ENCODE measurements at places on chromosomes 3 and 15. TPM values are rescaled to one million over a fixed set of nuclear protein-coding genes. Genes with fewer than 3 reads are reported as not detected.

The SGO1 gene
- 4.3 TPM for total RNA-seq

The NOP10 gene
- 397 TPM for total RNA-seq

The NUP210 gene
- 2.2 TPM for total RNA-seq

The RAD51 gene
- total RNA-seq = 4.7 TPM

The DALRD3 gene
- total RNA-seq = 35.2 TPM

The DUSP7 gene
- total RNA-seq = 20.2 TPM

The ALPK3 gene
- total RNA-seq = 68.4 TPM

The MST1R gene
- 0.18 TPM for total RNA-seq

The SPINK8 gene
- not detected for total RNA-seq

The REC114 gene
- not detected for total RNA-seq

The GOLGA6L10 gene
- total RNA-seq = 0.73 TPM

The COL6A5 gene
- total RNA-seq = 0.05 TPM

The TNNC1 gene
- not detected for total RNA-seq

The CCR8 gene
- total RNA-seq = not detected

The RLBP1 gene
- not detected for total RNA-seq

The NAALADL2 gene
- 1.3 TPM for total RNA-seq

The UPK1B gene
- total RNA-seq = 2.2 TPM

The SLC28A1 gene
- total RNA-seq = not detected

The KCNH8 gene
- not detected for total RNA-seq

The TEX264 gene
- total RNA-seq = 76.4 TPM

The DPPA2 gene
- total RNA-seq = not detected

The GUCA1C gene
- not detected for total RNA-seq

The ERICH6 gene
- not detected for total RNA-seq

The CCDC191 gene
- 1.5 TPM for total RNA-seq

The SAXO2 gene
- total RNA-seq = not detected

Data from glomerular endothelial cell (primary cell).